Motor neuron (in vitro differentiated cells): ENCODE measurements at places on chromosomes 5 and 9. TPM values are rescaled to one million over a fixed set of nuclear protein-coding genes. Genes with fewer than 3 reads are reported as not detected.

DNA sequence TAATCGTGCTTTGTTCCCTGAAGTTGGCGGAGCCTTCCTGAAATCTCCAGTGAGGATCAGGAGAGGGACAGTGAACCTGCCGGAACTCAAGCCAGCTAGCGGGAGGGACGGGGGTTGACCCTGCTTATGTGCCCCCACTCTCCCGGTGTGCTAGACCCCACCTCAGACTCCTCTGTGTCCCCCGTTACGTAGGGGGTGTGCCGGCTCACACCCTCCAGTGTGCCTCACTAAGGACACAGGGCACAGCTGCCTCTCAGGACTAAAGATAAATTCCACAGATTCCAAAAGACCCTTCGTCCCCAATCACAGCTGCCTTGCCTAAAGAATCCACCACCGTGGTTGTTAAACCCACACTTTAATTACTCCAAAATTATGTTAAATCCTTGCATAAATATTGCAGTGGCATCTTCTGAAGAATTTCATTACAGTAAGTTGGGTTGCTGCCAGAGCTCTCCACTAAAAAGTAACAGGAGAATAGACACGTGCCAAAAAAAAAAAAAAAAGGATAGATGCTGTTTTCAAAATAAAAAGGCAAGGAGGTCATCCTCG is 73.7 kb downstream of the GTF3C4 start:
- no peak for ATAC-seq

DNA sequence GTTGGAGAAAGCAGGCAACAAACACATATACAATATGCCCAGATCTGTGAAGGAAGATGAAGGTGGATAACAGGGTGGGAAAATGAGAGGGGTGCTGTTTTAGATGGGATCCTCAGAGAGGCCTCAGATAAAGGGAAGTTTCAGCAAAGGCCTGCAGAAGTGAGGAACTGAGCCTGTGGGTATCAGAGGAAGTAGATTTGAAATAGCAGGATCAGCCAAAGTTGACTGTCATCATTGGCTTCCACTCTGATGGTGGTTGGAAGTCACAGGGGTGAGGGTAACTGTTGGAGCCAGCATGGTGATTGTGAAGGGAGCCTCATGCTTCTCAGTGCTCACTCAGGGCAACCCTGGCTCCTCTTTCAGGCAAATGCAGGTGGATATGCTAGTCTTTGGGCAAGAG is 607.2 kb upstream of the CLINT1 start:
- ATAC-seq = no peak

GRCh38 chr5:1821862-1822261 is 20.7 kb downstream of the NDUFS6 start:
- ATAC-seq = no peak

Gene IER5L
- total RNA-seq = 18.1 and 24.8 TPM in 2 replicates

DNA sequence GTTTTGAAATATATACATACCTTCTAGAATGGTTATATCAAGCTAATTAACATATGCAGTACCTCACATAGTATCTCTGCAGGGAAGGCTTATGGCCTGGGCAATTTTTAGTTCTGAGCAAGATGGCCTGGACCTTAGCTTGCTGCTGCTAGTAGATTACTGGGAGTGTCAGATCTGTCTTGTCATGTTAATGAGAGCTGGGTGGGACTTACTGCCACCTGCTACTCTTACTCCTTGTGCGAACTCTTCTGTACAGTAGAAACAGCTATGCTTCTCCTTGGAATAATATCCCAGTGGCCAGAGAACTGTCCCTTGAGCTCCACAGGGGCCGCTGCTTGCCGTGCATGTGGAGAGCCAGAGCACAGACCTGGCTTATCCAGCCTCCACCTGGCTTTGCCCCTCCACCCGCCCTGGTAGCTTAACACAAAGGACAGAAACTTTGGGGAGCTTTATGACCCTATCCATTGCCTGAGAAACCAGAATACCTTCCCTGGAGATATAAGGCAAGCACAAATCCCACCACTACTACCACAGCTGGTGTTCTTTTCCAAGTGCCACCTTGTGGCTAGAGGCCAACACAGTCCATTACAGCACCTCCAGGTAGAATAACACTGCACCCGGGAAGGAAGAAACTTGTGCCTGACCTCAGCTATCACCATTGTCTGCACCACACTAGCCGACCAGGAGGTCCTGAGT is 74.4 kb upstream of the RUSC2 start:
- ATAC-seq = no peak

- ATAC-seq = no peak
These were observed 8.4 kb downstream of the SARDH start for GRCh38 chr9:133729617-133730281.
